ENCODE measurements at places on chromosomes 2 and 18.

GRCh38 chr18:26103579-26103978, 13.2 kb upstream of the SS18 start:
- DNase-seq, result no peak

- no peak for DNase-seq
Measured at GRCh38 chr2:149629026-149629425, 41.5 kb upstream of the MMADHC start.

- DNase-seq, result no peak
Measured at GRCh38 chr2:9795071-9795470, 48.2 kb upstream of the TAF1B start.

DNA sequence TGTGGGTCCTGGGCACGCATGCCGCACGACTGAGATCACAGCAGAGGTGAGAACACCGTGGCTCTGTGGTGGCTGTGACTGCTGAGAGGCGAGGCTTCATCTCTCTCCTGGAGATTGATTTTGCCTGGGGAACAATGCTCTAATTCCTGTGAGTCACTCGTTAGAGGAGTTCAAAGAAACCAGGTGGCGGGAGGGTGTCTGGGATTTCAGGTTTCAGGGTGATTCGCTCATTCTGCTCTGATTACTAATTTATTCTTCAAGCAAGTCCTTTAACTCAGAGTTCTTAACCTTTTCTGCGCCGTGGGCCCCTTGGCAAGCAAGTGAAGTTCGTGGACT, 56.3 kb downstream of the GLI2 start:
- no peak for DNase-seq

GRCh38 chr2:237165405-237166276, 80.0 kb downstream of the COPS8 start:
- no peak for DNase-seq

GRCh38 chr18:67265464-67266245, 250.9 kb downstream of the DSEL start:
- DNase-seq, result no peak

- no peak for DNase-seq
Measured at GRCh38 chr2:107775211-107775610, 51.5 kb upstream of the RGPD4 start.

DNA sequence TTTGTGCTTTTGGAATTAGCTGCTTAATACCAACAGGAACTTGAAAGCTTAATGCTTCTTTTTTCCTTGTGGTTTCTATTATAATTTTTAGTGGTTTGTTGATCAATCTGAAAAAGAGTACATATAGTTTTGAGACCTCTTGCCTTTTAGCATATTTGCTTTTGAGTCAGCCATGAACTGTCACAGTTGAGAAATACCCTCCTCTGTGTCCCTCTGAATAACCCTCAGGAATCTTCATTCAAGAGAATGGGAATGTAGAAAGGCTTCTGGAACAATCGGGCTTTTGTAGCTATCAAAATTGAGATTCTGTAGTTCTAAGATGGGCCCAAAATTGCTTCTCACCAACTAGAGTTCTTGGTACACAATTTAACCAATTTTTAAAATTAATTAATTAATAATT, 451.1 kb upstream of the TRIB2 start:
- no peak for DNase-seq

GRCh38 chr2:203579730-203580129, 44.6 kb upstream of the RAPH1 start:
- DNase-seq, result no peak

GRCh38 chr2:6855860-6856547, 9.7 kb downstream of the CMPK2 start:
- no peak for DNase-seq

DNA sequence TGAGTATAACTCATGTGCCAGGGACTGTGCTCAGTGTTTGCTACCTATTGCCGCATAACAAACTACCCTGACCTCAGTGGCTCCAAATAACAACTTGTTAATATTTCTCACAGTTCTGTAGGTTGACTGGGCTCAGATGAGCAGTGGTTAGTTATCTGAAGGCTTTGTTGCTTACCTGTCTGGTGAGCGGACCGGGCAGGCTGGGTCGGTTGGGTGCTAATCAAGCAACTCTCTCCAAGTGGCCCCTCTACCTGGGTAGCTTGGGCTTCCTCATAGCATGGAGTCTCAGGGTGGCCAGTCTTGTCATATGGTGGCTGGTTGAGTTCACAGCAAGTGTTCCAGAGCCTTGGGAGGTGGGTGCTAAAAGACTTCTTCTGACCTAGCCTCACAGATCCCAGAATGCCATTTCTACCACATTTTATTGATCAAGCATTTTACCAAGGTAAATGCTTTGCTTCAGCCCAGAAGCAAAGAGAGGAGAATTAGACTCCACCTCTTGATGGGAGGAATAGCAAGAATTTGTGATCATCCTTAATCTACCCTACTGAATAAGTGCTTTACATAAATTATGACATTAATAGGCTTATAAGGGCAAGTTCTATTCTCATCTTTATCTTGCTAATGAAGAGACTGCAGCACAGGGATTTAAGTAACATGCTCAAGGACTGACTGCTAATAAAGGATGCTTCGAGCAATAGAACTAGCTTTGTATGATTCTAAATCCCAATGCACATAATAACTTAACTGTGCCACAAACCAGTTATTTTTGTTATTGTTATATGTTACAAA, 16.9 kb downstream of the RAB31 start:
- no peak for DNase-seq

DNA sequence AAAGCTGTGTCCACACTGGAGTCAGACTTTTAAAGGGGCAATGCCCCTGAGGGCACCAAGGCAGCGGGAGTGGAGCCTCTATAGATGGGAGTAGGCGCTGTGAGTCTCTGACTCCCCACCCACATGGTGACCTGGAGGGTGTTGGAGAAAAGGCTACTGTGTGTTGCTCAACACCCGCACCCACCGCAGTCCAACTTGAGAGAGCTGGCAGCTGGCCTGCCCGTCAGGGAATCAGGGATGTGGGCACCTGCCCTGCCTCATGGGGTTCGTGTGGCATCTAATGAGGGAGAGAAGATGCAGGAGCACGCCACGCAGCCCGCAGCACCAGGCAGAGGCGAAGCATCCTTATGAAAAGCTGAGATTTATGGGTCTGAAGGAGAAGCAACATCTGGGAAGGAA, 84.2 kb downstream of the KLHL29 start:
- no peak for DNase-seq

DNA sequence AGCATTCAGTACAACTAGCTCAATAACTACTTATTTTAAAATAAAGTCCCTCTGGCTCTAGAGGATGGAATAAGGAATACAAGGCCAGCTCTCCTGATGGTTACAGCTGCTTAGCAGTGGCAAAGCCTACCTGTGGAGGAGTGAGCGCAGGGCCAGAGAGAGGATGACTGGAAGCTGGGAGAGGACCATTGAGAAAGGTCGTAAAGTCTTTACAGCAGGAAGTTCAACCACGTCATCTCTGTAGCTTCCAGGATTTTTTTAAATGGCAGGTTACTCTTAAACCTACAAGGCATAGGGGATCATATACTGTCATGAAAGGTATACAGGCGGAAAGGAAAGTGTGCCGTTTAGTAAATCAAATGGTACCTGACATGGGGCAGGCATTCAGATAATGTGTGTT, 26.3 kb downstream of the ANXA4 start:
- no peak for DNase-seq

DNA sequence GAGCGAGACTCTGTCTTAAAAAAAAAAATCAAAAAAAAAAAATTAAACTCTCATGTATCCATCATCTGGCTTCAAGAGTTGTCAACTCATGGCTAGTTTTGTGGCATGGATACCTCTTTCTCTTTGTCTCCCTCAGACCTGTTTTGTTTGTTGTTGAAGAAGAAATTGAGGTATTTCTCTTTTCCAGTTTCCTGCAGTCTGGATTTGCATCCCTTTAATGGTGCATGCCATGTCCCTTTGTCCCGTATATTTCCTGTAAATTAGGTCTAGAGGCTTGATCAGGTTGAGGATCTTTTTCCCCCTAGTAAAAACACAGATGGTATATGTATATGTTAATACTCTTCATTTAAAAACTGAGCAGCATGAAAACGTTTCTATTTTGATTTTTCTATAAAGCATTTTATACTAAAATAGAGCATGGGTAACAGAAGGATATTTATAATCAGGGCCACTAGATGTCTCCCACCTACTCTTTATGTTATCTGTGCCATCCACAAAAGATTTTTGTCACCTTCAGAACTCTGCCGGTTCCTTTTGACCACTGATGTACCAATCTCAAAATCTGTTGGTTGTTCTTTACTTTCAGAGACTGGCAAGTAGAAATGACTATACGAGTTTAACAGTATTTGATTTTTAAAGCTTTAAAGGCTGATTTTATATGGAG, 80.1 kb downstream of the GALNT1 start:
- no peak for DNase-seq

DNA sequence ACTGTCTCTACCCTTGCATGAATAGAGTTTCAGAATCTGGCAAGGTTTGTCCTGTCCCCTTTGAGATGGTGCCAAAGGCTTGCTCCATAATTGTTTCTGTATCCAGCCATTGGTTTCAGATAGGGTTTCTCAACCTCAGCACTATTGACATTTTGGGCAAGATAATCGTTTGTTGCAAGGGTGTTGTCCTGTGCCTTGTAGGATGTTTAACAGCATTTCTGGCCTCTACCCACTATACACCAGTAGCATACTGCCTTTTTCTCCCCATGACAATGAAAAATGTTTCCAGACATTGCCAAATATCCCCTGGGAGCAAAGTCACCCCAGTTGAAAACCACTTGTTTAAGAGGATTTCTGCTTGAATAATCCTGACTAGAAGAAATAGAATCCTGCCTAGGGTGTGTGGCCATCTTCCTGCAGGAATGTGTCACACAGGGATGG, 126.8 kb downstream of the CDC42EP3 start:
- DNase-seq, result no peak

DNA sequence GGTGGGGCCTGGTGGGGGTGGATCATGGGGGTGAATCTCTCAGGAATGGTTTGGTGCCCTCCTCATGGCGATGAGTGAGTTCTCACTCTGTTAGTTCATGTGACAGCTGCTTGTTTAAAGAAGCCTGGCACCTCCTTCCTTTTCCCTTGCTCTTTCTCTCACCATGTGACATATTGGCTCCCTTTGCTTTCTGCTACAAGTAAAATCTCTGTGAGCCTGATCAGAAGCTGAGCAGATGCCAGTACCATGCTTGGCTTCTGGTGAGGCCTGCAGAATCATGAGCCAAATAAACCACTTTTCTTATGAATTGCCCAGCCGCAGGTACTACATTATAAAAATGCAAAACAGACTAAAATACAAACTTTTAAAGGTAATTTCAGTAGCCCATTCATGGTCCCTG, 73.4 kb upstream of the TEX51 start:
- DNase-seq, result no peak

DNA sequence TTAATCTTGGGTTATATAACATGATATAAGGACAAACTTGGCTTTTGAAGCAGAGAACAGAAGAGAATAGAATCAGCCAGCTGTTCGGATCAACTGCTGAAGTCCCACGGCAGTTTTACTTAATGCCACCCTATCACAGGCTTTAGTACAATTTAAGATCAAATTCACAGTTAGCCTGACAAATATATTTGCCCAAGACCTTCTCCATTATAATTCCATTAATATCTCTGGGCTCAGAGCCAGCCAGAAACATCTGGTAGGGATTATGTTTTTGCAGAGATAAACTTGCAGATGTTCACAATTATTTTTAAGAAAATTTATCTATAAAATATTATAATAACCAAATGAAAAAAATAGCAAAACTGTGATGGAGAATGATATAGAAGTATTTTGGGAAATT, 381.4 kb downstream of the RAD51AP2 start:
- DNase-seq, result no peak

GRCh38 chr18:907115-907884, 2.6 kb downstream of the ADCYAP1 start:
- DNase-seq, result no peak

DNA sequence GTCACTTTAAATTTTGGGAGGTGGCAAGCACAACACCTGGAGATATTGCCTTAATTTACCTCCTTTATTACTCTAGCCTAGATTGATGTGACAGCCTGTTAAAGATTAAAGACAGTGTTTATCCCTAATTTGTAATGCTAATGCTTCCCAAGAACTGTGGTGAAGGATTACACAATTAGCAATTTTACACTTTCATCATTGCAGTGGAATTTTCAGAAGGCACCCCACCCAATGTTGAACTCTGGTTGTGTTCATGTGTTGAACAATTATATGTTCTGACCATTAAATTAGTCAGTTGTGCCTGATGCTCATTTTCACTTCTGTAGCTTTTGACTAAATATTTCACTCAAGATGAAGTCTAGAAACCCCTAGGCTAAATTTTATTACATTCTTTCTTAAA, 317.1 kb upstream of the CWC22 start:
- DNase-seq, result no peak

DNA sequence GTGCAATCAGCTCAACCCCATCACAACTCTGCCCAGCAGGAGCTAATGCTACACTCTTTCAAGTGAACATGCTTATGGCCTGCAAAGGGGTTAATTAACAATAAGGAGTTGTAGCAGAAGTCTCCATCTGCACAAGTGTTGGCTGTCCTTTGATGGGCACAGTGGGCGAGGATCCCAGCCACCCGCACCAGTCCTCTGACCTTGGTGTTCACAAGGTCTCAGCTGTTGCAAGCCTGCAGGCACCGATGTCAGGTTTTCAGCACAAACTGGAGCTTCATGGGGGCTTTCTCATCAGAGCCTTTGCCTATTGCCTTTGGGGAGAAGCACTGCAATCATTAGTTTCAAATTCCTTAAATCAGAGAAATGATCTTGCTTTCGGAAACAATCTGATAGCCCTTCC, 60.9 kb upstream of the TMEM178A start:
- DNase-seq, result no peak

- DNase-seq, result no peak
Measured at GRCh38 chr2:146927080-146927711, 917.6 kb upstream of the ACVR2A start.

DNA sequence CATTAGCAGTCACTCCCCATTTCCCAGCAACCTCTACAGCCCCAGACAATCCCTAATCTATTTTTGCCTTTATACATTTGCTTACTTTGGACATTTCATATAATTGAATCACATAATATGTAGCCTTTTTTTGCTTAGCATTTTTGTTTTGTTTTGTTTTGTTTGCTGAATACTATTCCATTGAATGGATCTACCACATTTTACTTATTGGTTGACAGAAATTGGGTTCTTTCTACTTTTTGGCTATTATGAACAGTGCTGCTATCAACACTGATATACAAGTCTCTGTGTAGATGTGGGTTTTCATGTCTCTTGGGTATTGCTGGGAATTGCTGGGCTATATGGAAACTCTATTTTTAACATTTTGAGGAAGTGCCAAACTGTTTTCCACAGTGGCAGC, 7.6 kb downstream of the PTPN18 start:
- no peak for DNase-seq

DNA sequence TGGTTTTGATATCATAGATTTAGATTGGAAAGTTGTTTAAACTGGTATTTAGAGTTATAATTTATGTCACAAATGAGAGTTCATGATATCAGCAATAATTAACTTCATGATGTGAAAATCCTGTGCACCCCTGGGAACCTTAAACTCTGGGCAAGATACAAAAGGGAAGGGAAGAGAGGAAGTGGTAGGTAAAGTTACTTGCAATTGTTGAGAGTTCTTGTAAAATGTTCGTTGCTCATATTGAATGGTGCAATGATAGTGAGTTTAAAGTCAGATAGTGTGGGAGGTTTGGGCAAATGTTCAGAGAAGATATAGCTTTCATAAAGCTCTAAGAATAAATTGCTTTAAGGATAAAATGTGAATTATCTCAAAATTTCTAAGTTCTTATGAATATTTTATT, 75.4 kb downstream of the SP110 start:
- DNase-seq, result no peak

- DNase-seq, result peak; percentile 60
Measured at GRCh38 chr2:219530048-219530963, 13.3 kb downstream of the CHPF start.

GRCh38 chr2:89833116-89833779, 1141.8 kb downstream of the RPIA start:
- no peak for DNase-seq

GRCh38 chr18:2878656-2879330, 32.0 kb downstream of the EMILIN2 start:
- no peak for DNase-seq
